ENCODE measurements at places on chromosomes 1 and 21.

DNA sequence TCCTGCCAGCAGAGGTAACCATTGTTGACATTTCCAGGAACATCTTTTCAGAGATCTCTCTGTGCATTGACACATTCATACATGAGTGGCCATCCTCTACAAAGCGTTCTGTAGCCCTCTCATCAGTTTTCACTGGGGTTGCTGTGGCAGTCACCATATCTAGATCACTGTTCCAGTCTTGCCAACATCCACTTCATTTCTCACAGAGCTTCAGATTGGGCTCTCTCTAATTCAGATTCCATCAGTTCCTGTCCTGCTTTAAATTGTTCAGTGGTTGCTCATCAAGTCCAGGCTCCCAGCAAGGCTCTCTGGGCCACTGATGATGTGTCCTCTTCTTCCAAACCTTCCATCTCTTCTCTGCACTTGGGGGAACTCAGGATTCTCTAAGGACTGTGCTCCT is 173.7 kb downstream of the KCNJ6 start:
- DNase-seq = no peak

- DNase-seq = no peak
These were observed 8.9 kb downstream of the SPATA46 start for GRCh38 chr1:162367772-162368171.

GRCh38 chr21:43927591-43928221 is 62.7 kb downstream of the AGPAT3 start:
- DNase-seq = no peak

- DNase-seq = peak; percentile 61
These were observed at the start of gene SLC35D1 for GRCh38 chr1:67053785-67054772. TSS of gene SLC35D1 (minus strand) at chr1:67054148. CDS start at chr1:67054013, 135 bp downstream.

- no peak for DNase-seq
These were observed 12.6 kb downstream of the METTL13 start for GRCh38 chr1:171794085-171794484.

DNA sequence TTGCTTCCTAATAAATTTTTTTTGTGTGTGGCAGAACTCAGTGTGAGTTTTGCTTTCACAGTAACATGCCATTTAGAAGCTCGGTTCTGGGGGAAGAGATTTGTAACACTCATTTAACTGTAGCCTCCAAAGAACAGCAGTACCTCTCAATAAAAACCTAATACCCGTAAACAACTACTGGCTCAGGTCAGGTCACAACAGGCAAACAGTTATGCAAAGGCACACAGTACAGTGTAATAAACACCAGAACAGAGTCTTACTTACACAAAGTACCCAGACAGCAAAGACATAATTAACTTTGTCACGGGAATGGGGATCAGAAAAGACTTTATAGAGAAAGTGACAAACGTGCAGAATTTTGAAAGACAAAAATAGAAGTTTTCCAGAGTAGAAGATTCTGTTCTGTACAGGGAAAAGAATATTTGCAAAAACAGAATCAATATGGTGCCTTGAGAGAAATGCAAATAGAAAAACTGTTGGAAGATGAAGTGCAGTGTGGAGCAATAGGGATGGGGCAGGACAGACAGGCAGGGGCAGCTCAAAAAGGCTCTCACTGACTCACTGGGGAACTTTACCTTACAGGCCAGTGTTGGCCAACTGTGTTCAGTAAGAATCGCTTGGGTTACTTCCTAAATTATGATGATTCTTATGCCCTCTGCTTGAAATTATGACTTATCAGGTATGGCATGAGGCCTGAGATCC is 38.8 kb downstream of the EGLN1 start:
- no peak for DNase-seq

GRCh38 chr21:16402752-16403151 is 673.0 kb downstream of the USP25 start:
- DNase-seq = no peak

DNA sequence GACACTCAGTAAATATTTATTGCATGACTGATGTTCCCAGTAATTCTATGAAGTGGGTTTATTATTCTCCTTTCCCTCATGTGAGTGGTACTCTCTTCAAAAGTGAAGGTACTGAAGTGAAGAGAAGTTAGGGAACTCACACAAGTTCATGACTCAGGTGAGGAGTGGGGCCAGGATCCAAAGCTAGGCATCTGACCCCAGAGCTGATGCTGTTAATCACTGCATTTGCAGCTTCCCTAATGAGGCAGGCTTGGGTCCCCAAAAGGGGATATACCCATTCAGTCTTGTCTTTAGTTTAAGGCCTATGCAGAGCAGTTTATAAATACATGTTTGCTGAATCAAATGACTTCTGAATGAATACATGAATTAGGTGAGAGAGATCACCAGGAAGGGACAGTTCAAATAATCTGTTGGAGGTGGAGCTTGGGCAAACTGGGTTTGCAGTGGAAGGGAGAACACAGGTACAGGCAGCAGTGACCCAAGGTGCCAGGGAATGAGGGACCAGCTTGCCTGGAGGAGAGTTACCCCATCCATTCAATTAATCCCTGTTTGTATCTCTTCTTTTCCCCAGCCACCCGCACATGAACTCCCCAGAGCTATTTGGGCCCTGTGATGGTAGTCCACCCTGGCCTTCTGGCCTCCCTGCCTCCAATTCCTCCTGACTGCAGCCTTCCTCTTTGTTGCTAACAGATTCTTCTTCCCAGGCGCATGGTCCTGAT is 2.0 kb downstream of the CD58 start:
- no peak for DNase-seq

DNA sequence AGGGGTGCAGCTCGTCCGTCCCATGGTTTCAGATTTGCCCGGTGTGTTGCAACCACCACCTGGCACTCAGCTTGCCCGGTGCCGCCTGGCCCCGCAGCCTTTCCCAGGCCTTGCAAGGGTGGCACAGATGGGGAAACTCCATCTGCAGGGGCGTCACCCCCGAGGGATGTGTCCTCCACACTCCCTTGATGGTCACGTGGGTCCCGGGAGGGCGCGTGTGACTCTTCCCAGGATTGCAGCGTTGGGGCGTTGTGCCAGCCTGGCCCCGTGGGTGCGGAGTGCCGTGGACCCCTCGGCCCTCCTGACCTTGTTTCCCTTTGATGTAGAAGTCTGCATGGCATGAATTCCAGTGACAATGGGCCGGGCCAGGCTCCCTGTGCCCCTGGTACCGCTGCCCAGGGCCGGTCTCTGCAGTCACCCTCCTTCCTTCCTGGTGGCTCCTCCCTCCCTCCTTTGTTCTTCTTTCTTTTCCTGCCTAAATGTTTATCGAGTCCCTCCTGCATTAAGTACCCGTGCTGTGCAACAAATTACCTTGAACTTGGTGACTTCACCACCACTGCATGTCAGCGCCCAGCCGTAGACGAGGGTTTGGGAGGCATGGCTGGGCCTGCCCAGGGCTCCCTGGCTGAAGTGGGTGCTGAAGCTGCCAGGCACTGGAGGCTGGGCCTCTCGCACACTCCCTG is 22.9 kb downstream of the RRP1 start:
- no peak for DNase-seq

GRCh38 chr21:41638201-41638790 is 128.6 kb downstream of the RIPK4 start:
- DNase-seq = no peak

- no peak for DNase-seq
These were observed 30.5 kb upstream of the FGGY start for GRCh38 chr1:59266180-59266926.

- DNase-seq = no peak
These were observed 329.4 kb upstream of the ESRRG start for GRCh38 chr1:217052626-217053025.

DNA sequence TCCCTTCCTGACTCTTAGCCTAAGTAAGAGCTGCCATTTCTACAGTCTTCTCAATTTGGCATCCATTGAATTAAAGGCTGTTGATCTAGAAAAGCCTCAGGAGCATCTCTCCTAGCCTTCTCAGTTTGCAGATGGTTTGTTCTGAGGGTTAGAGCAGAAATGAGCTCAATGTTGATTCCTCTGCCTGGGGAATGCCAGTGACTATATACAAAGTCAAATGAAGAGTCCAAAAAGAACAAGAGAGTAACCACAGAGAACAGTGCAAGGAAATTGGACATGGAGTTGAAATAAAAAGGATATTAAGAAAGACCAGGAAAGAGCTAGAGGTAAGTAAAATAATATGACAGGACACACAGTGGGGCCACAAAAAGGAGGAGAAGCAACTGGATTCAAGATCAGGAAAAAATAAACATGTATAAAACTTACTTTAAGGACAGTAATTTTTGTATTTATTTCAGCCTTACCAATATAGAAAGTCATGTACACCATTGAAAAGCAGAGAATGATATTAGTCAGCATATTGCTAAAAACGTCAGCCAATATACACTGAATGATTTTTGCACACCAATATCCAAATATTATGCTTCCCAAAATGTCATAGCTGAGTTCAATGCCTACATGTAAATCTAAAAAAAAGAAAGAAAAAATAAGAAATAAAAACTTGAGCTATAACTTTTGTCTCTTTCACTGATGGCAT is 21.3 kb downstream of the SLC9C2 start:
- DNase-seq = no peak

- DNase-seq = no peak
These were observed 99.7 kb downstream of the LAMC2 start for GRCh38 chr1:183285746-183286145.

- DNase-seq = no peak
These were observed 37.6 kb downstream of the DDAH1 start for GRCh38 chr1:85427331-85427730.

DNA sequence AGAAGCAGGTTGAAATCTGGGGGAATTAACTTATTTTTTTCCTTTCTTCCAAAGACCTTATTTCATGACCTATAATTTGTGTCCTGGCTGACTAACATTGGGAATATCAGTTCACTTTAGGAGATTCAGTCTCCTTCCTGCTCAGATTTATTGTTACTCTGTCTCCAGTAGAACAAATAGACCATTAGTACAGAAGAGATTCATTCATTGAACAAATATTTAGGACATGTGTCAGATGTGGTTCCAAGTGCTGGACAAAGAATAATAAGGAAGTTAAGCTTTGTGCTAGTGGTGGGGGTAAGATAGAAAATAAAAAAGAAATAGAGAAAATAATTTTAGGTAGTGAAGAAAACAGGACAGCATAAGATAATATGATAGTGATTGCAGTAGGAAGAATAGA is 20.3 kb downstream of the ZMYM4 start:
- DNase-seq = peak; percentile 69

- no peak for DNase-seq
These were observed 126.7 kb downstream of the GDAP2 start for GRCh38 chr1:117802531-117803257.

- no peak for DNase-seq
These were observed 17.2 kb downstream of the NFASC start for GRCh38 chr1:204887846-204888245.

DNA sequence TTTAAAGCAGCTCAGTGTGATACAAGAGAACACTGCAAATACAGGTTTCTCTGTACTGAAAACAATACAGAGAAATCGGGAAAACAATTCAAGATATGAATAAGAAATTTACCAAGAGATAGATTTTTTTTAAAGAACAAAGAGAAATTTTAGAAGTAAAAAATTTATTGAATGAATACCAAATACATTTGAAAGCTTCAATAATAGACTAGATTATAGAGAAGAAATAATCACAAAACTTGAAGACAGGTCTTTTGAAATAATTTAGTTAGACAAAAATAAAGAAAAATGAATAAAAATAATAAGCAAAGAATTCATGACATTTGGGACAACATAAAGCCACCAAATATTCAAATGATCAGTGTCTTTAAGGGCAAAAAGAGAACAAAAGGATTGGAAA is 13.6 kb upstream of the FMO4 start:
- DNase-seq = no peak

GRCh38 chr1:20785907-20786252 is 1.2 kb downstream of the HP1BP3 start:
- no peak for DNase-seq

GRCh38 chr1:45840704-45841103 is 37.3 kb downstream of the MAST2 start:
- DNase-seq = no peak

GRCh38 chr1:25804964-25805862 is 5.2 kb downstream of the SELENON start:
- no peak for DNase-seq

DNA sequence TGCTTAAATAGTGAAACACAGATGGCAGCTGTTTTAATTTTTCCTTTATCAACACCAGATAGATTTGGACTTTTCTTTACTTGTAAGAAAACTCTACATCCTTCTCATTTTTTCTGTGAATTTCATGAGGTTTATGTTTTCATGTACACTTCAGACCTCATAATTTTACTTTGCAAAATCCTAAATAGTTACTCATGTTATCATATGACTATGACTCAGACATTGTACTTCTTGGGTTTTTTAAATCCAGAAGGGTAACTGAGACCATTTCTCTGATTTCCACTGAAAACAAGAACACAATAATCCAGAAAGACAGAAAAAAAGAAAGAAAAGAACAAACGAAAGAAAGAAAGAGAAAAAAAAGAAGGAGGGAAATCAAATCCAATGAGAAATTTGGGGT is 1021.6 kb downstream of the NCAM2 start:
- DNase-seq = no peak

All from PC-9 (cell line).